WERI-Rb-1 (cell line): ENCODE measurements at places on chromosomes 12 and 14.

GRCh38 chr12:68772714-68773113 is 26.7 kb downstream of the SLC35E3 start:
- DNase-seq: no peak

DNA sequence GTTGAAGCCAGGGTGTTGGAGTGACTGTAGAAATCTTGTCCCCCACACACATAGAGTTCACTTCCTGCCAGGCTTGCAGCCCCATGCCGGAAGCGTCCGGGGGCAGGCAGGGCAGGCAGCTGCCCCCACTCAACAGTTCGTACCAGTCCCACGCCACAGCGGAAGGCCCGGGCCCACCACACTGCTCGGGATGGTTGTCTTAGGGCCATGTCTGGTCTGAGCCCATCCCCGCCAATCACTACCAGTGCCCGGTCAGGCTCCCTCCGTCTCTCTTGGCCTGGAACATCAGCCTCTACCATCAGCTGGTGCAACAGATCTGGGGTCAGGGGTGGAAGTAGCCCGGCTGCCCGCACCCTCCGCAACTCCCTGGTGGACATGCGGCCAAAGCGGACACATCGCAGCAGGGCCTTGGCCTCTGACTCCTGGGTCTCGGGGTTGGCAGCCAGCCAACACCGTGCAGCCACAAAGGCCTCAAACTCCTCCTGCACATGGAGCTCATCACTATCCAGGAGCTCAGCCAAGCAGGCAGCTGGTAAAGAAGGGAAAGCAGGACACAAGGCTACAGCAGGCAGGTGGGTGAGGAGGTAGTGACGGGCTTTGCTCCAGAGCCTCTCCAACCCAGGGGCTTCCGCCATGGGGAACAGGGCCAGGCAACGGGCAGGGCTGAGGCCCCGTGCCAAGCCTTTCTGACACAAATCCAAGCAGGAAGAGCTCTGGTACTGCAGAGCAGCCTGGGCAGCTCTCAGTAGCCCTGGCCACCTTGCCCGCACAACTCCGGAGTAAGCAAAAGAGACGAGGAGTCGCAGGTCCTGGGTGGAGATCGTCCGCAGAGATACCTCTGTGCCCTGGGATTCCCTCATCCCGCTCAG is 5.9 kb downstream of the KLHL33 start:
- DNase-seq: no peak

DNA sequence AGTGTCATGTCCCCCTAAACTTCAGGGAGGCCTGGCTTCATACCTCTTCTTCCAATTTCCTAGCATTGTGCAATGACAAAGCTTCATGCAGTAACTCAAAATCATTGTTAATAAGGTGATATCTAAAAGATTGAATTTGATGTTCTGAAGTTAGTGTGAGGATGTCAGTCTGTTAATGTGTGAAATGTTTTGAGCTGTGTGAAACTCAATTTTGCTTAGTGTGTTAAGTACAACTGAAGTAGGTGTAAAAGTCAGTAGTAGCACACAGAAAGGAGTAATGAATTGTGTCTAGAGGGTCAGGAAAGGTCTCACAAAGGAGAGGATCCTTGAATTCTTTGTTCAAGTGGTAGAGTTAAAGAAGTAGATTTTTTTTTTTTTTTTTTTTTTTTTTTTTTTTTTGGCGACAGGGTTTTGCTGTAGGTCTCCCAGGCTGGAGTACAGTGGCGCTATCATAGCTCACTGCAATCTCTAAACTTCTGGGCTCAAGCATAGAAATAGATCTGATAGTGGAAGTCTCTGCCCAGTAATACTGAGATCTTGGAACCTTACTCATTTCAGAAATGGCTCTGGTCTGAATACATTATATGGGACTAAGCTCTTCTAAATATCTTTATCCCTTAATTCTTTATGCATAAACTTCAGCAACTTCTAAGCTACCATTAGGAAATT is 63.9 kb downstream of the FUT8 start:
- no peak for DNase-seq

GRCh38 chr14:89947344-89947743 is 7.2 kb downstream of the EFCAB11 start:
- DNase-seq: no peak

- no peak for DNase-seq
These were observed 97.8 kb downstream of the DACT1 start for GRCh38 chr14:58735596-58735995.

GRCh38 chr14:92514844-92515514 is 1.4 kb downstream of the RIN3 start:
- no peak for DNase-seq

DNA sequence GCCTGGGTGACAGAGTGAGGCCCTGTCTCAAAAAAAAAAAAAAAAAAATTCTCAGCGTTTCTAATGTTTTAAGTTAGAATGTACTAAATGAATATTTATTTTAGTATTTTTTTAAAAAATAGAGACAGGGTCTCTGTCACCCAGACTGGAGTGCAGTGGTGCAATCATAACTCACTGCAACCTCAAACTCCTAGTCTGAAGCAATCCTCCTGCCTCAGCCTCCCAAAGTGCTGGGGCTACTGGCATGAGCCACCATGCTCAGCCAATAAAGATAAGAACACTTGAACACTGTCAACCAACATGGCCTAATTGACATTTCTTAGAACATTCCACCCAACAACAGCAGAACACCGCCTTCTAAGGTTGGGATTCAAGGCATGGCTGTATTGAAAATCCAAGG is 5.1 kb upstream of the DYNC1H1 start:
- DNase-seq: no peak

DNA sequence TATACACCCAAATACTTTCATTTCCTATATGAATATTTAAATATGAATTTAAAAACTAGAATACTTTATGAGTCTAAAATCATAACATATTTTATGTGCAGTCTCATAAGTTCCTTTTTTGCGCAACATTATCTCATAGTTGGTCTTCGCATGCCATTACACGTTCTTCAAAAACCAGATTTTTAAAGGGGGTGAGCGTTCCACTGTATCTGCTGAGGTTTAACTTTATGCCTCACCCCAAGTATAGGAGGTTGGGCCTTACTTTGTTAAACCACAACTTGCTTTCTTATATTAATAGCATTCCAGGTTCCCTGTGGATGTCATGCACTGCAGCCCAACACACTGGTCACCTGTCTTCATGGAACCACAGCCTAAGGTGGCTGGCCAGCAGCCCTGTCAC is 118.6 kb downstream of the APAF1 start:
- no peak for DNase-seq

- DNase-seq: no peak
These were observed 827.6 kb downstream of the C12orf50 start for GRCh38 chr12:87201598-87201997.

DNA sequence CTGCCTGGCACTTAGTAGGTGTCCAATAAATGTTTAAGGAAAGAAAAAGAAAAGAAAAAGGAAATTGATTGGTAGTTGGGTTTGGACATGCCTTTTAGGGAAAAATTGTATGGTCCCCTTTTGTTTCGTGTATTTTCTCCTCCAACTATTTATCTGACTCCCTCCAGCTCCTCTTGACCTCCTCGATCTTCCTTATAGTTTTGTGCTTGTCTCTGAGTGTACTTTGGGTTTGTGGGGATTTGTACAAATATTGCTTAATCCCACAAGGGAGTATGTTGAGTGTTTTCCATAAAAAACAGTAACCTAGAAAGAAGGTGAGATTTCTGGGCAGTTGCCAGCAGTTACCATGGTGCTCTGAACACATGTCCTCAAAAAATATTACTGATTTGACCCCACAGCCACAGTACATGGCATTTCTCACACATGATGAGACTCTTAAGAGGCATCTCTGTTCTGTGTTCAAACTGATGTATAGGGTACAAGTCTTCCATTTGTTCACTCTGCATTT is 15.7 kb downstream of the PLEKHG7 start:
- no peak for DNase-seq
